ENCODE measurements at places on chromosomes 1 and 21.

DNA sequence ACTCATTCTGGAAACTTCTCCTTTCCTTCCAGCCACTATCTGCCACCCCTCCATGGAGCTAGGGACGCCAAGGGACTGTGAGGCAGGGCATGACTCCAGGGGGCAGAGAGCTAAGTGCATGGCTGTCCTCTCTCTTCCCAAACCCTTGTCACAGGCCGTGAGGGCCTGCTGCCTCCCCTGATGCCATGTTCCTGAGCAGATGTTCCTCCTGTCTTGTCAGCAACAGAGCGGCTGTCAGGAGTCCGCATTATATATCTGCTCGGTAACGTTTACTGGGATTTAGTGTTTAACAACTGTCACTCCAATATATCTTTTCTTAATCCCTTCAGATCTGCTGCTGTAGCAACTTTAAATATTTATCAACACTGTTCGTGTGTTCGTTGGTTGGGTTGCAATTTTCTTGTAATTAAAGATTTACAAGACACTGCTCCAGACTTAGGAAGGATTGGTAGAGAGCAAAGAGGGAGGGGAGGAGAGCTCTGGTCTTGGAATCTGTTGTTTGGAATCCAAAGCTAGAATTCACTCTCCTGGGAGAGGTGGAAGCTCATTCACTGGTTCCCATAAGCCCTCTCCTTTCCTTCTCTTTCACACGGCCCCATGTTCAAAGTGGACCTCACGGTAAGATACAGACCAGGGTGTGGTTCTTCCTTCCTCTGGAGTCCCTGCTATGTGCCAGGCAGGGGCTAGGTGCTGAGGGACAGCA, 76.2 kb downstream of the MDM4 start:
- DNase-seq = no peak
- no peaks in the 10 kb centered on the region for H3K27me3 ChIP-seq
- no peak overlapping the region for H3K27ac ChIP-seq
- H3K4me1 ChIP-seq = no peaks in the 10 kb centered on the region
- no peak overlapping the region for H3K4me3 ChIP-seq

- no peaks in the 10 kb centered on the region for H3K27me3 ChIP-seq
- no peak overlapping the region for H3K4me3 ChIP-seq
- H3K27ac ChIP-seq = no peak overlapping the region
- no peaks in the 10 kb centered on the region for H3K36me3 ChIP-seq
- no peak for DNase-seq
- H3K4me1 ChIP-seq = no peaks in the 10 kb centered on the region
Observed at GRCh38 chr1:54936791-54937190, 43.6 kb upstream of the TMEM61 start.

DNA sequence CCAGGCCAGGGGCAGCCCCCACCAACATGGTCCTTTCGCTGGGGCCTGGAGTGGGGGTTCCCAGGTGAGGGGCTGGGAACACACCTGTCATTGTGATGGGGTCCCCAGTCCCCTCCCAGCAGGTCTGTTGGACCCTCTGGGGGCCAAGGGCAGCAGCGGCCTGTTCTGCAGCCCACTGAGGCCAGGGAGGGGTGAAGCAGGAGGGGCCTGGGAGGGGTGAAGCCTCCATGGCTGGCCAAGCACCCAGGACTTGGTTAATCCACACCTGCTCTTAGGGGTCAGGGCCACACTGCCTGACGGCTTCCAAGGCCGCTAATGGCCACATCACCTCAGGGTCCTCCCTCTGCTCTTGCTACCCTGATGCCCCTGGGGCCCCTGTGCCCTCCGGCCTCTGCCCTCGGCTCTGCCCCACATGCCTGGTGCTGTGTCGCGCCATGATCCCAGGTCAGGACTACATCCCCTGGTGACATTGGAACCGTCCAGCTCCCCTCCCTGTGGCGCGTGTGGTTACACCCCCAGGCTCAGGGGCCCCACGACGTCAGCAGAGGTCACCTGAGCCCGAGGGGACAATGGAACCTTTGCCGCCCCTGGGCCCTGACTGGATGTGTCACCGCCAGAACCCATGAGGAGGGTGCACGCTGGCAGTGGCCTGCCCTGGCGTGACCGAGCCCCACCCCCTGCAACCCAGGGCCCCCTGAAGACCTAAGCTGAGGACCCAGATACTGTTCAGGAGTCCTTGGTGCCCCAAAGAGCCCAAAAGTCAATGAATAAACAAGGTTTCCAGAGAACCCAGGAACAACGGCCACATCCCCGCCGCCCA, 7.0 kb downstream of the TNFRSF18 start:
- H3K36me3 ChIP-seq = peaks cover 7% of the 10 kb centered on the region
- no peak overlapping the region for H3K27ac ChIP-seq
- no peak overlapping the region for H3K4me3 ChIP-seq
- no peaks in the 10 kb centered on the region for H3K27me3 ChIP-seq

- no peaks in the 10 kb centered on the region for H3K36me3 ChIP-seq
- H3K27ac ChIP-seq = no peak overlapping the region
- no peak overlapping the region for H3K4me3 ChIP-seq
- DNase-seq = no peak
Observed at GRCh38 chr21:37551331-37551992, 184.9 kb downstream of the DYRK1A start.

- H3K4me3 ChIP-seq = no peak overlapping the region
- H3K36me3 ChIP-seq = no peaks in the 10 kb centered on the region
- no peak for DNase-seq
- H3K4me1 ChIP-seq = peaks cover 8% of the 10 kb centered on the region
- no peak overlapping the region for H3K27ac ChIP-seq
Observed at GRCh38 chr1:162035241-162035640, 11.6 kb upstream of the OLFML2B start.

DNA sequence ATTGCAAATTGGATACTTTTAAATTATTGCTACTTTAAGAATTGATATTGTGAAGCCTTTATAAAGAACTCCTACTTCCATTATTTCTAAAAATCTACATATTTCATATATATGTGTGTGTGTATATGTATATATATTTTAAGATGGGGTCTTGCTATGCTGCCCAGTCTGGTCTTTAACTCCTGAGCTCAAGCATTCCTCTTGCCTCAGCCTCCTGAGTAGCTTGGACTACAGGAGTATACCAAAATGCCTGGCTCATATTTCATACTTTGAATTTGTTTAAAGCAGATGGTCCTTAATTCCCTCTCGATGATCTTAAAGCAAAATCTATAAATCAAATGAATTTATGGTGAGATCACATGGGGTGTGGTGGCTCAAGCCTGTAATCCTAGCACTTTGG, 25.1 kb upstream of the CPLANE2 start:
- no peaks in the 10 kb centered on the region for H3K27me3 ChIP-seq
- H3K4me3 ChIP-seq = no peak overlapping the region
- no peak for DNase-seq
- H3K4me1 ChIP-seq = peaks cover 11% of the 10 kb centered on the region
- H3K36me3 ChIP-seq = peaks cover 2% of the 10 kb centered on the region

DNA sequence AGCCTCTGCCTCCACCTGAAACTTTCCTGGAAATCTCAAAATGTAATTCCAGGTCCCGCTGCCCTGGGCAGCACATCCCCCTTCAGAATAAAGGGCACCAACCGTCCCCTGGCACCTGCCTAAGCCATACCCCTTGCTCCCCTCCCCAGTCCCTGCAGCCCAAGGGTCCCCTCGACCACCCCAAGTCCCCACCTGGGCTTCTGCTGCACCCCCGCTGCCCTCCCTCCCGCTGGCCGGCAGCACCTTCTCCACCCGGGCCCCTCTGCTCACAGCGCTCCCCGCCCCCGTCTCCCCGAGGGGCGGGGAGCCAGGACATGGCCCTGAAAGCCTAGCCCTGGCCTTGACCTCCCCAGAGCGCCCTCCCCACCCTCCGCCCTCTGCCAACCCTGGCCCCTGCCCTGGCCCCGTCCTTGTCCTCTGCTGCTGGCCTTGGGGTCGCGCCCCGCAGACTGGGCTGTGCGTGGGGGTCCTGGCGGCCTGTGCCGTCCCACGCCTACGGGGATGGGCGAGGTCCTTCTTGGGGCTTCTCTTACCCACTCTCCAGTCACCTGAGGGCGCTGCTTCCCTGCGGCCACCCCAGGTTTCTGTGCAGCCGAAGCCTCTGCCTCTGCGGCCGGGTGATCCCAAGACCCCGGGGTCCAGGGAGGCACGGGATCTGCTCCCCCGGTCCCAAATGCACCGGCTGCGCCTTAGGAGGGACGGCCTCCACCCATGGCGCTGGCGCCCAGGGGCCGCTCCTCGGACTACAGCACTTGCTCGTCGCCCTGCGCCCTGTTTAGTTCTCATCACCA, 41.7 kb downstream of the WDR4 start:
- H3K4me3 ChIP-seq = no peak overlapping the region
- DNase-seq = no peak
- H3K27ac ChIP-seq = no peak overlapping the region
- H3K27me3 ChIP-seq = peaks cover 3% of the 10 kb centered on the region
- peaks cover 40% of the 10 kb centered on the region for H3K36me3 ChIP-seq

DNA sequence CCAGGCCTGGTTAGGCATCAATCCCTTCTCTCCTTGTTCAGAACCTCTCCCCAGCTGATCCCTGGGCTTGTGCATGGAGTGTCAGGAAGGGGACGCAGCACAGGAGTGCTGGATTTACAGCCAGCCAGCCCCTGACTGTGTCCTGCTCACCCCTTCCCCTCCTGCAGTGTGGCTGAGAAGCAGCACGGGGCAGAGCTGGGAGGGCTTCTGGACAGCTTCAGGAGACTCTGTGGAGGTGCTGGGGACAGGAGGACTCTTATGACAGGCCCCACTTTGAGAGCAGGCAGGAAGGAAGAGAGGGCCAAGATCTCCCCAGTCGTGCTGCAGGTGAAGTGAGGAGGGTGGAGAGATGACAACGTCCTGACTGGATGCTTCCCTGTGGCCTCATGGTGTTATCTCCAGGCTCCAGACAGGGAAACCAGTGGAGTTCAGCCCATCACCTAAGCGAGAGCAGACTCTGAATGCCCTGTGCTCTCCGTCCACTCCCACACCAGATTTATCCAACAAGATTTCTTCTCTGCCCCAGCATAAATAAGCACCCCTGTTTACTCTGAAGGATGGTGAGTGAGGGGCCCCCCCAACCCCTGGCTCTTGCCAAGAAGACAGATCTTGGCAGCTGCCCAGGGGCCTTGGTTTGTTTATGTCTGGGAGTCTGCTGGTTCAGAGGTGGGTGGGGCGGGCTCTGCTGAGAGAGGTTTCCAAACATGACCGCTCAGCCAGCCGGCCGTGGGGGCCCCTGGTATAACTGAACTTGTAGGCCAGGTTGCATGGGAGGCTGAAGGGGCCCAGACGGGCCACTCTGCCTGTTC, 21.3 kb downstream of the TMCC2 start:
- peak; percentile 47 for DNase-seq
- H3K4me3 ChIP-seq = no peak overlapping the region
- H3K27me3 ChIP-seq = no peaks in the 10 kb centered on the region
- no peaks in the 10 kb centered on the region for H3K36me3 ChIP-seq
- no peak overlapping the region for H3K27ac ChIP-seq
- peaks cover 6% of the 10 kb centered on the region for H3K4me1 ChIP-seq

DNA sequence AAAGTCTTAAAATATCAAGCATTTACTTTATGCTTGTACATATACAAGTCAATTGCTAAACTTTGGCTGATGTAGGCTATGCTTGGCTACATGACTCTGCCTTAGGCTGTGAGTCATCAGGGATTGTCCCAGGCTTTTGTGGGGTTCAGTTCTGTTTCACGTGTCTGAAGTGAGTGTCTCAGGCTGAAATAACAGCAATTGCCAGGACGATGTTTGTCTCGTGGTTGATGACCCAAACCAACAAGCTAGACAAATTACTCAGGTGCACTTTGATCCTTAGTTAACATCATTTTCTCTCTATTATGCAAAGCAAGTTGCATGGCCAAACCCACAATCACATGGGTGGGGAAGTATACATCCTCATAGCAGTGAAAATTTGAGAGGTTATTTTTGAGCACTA, 410.1 kb downstream of the BRINP3 start:
- H3K27ac ChIP-seq = no peak overlapping the region
- H3K36me3 ChIP-seq = no peaks in the 10 kb centered on the region
- no peak for DNase-seq

GRCh38 chr21:35940074-35940927, 120.0 kb downstream of the SETD4 start:
- H3K4me3 ChIP-seq = peak overlapping the region; percentile 3
- peak; percentile 86 for DNase-seq
- peaks cover 7% of the 10 kb centered on the region for H3K4me1 ChIP-seq

- peaks cover 20% of the 10 kb centered on the region for H3K36me3 ChIP-seq
- DNase-seq = no peak
- H3K4me3 ChIP-seq = no peak overlapping the region
- H3K4me1 ChIP-seq = no peaks in the 10 kb centered on the region
- H3K27ac ChIP-seq = no peak overlapping the region
- H3K27me3 ChIP-seq = no peaks in the 10 kb centered on the region
Observed at GRCh38 chr1:247431643-247432042, 15.7 kb downstream of the NLRP3 start.

DNA sequence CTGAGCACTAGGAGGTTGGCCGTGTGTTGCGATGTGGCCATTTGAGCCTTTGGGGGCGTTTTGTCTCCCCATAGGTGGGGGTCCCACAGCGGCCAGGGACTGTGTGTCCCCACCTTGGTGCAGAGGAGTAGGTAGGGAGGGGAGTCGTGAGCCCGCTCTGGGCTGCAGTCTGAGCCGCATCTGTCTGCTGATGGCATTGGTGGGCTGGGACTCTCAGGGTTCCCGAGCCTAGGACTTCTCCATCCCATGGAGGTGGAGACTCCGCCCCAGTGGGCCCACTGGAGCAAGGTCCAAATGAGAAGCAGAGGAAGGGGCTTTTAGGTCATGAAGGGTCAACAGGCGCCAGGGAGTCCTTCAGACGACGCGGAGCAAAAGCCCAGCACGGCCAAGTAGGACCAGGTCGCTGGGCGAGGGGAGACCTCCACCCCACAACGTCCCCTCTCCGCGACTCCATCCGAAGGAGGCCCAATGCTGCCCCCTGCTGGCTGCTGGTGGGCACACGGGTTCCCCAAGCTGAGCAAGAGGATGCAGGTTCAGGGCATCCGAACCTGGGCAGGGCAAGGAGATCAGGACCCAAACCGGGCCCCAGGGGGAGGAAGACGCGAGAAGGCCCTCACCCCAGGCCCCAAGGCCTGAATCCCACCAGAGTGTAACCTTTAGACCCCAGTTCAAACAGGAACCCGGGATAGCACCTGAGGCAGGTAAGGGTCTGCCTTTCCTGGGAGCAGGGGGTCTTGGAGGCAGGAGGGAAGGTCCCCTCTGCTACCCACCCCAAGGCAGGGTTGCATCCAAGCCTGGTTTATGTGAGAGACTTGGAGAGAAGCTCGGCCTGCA, 14.9 kb downstream of the TTC34 start:
- H3K36me3 ChIP-seq = no peaks in the 10 kb centered on the region
- DNase-seq = peak; percentile 64
- H3K27ac ChIP-seq = no peak overlapping the region

DNA sequence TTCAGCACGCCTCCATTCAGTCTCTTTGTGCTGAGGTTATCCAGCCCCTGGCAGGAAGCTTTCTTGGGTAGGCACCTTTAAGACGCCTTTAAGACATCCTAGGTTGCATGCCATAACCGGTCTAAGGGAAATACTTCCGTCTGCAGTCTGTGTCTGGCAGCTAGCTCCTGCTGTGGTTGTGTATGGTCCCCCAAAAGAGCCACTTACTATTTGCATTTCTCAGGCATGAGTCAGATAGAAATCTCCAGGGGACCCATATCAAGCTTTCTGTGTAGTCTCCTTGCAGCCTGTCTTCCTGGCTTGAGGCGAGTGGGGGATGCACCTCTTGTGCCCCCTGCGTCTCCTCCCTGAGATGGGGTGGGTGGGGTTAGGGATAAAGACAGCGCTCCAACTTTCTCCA, 10.0 kb upstream of the RYR2 start:
- H3K27me3 ChIP-seq = peaks cover 6% of the 10 kb centered on the region
- H3K27ac ChIP-seq = no peak overlapping the region
- no peaks in the 10 kb centered on the region for H3K4me1 ChIP-seq
- DNase-seq = no peak
- no peaks in the 10 kb centered on the region for H3K36me3 ChIP-seq
